ENCODE measurements at places on chromosomes 7 and 10.

GRCh38 chr10:86111902-86112545 is 254.6 kb downstream of the GRID1 start:
- DNase-seq, result no peak

GRCh38 chr10:3972460-3973301 is 187.7 kb upstream of the KLF6 start:
- DNase-seq, result peak; percentile 72

GRCh38 chr10:113326160-113327111 is 226.4 kb upstream of the HABP2 start:
- DNase-seq, result peak; percentile 43

DNA sequence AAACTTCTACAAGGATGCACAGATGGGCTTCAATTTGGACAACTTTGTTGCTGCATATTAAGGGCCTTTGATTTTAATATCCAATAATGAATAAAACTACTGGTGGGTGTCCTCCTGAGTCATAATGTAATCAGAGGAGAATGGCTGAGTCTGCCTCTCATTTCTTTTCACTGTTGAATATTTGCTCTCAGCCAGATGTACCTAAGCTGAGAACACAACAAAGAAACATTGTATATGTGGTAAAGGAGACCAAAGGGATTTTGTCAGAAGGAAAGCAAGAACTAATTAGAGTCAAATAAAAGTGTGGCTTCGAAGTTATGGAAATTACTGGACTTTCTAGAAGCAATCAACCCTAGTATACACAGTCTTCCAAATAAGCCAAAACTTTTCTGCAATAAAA is 131.0 kb upstream of the BET1 start:
- DNase-seq, result no peak

GRCh38 chr10:53646525-53646924 is 873.9 kb upstream of the MBL2 start:
- peak; percentile 42 for DNase-seq

GRCh38 chr10:130802301-130802700 is 509.2 kb downstream of the TCERG1L start:
- no peak for DNase-seq

Data from umbilical cord (tissue), 2 donors.